ENCODE measurements at places on chromosomes 13 and 19. TPM values are rescaled to one million over a fixed set of nuclear protein-coding genes. Genes with fewer than 3 reads are reported as not detected.

DNA sequence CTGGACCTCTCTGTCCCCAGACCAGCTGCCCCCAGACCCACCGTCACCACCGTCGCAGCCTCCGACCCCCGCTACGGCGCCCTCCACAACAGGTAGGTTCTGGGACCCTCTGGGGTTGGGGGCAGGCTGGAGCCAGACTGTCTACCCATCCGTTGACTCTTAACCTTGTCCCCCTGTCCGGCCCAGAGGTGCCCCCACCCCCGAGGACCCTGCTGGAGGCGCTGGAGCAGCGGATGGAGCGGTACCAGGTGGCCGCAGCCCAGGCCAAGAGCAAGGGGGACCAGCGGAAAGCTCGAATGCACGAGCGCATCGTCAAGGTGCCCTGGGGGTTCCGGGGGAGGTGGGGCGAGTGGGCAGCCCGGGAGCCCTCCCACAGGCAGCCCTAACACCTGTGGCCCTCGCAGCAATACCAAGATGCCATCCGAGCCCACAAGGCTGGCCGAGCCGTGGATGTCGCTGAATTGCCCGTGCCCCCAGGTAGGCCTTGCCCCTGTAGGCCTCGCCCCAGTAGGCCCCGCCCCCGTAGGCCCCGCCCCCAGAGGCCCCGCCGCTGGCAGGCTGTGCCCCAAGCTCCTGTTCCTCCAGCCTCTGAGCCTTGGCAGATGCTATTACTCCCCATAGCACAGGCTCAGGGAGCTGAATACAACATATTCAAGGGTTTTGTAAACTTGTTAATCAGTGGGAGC, 12.9 kb downstream of the CC2D1A start:
- no peaks in the 10 kb centered on the region for H3K27me3 ChIP-seq
- H3K27ac ChIP-seq: no peak overlapping the region
- H3K4me3 ChIP-seq: no peak overlapping the region
- no peaks in the 10 kb centered on the region for H3K4me1 ChIP-seq
- DNase-seq: no peak
- peaks cover 53% of the 10 kb centered on the region for H3K36me3 ChIP-seq

GRCh38 chr13:64540468-64540867, 2689.7 kb downstream of the PCDH9 start:
- H3K4me3 ChIP-seq: no peak overlapping the region
- H3K4me1 ChIP-seq: no peaks in the 10 kb centered on the region
- no peak for DNase-seq
- no peaks in the 10 kb centered on the region for H3K27me3 ChIP-seq
- H3K27ac ChIP-seq: no peak overlapping the region
- H3K36me3 ChIP-seq: no peaks in the 10 kb centered on the region

DNA sequence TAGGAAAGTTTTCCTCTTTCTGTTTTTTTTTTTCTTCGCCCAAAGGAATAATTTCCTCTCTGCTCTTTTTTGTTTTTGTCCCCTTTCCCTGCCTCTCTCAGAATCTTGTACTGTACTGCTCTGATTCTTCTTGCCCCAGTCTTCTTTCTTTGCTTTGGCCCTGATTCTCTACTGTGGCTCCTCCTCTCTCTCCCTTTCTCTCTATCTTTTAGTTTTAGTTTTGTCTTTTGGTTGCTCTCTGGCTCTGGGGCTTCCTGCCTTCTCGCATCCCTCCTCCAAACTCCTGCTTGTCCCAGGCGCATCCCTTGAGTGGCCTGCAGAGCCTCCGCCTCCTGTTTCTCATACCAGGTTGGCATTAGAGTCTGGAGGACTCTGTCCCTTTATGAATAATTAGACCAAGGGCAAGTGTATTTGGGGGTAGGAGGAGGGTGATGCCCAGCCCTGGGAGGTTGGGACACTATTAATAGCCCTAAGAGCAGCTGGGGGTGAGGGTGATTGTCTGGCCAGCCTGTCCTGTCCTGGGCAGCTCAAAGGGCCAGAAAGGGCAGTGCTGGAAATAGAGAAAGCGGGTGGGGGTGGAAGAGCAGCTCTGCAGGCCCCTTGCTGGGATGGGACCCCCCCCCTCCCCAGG, 39.1 kb downstream of the LYL1 start:
- H3K27me3 ChIP-seq: peaks cover 28% of the 10 kb centered on the region
- H3K4me3 ChIP-seq: no peak overlapping the region
- no peak for DNase-seq
- H3K27ac ChIP-seq: no peak overlapping the region
- no peaks in the 10 kb centered on the region for H3K36me3 ChIP-seq

- H3K4me3 ChIP-seq: peak overlapping the region; percentile 60
- H3K27me3 ChIP-seq: peaks cover 52% of the 10 kb centered on the region
- DNase-seq: no peak
- H3K27ac ChIP-seq: peak overlapping the region; percentile 25
- peaks cover 5% of the 10 kb centered on the region for H3K4me1 ChIP-seq
- no peaks in the 10 kb centered on the region for H3K36me3 ChIP-seq
Measured at GRCh38 chr13:21059641-21060337, 1.6 kb downstream of the LATS2 start.

DNA sequence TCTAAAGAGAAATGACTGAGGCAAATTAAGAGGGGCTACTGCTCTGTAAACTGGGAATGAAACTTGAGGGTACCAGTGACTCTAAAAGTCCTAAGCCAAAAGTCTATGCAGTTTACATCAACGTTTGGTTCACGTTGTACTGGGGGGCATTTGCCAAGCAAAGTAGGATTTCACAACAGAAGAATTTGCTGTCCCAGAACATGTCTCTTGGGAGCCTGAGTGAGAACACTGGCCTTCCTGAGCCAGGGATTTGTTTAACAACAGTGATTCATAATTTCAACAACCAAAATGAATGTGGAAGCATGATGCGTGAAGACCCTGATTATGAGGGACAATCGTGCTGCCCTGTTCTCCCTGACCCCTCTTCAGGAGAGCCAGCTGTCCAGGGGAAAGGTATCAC, 178.0 kb downstream of the OXGR1 start:
- H3K27ac ChIP-seq: no peak overlapping the region
- H3K4me1 ChIP-seq: no peaks in the 10 kb centered on the region
- DNase-seq: no peak
- no peaks in the 10 kb centered on the region for H3K27me3 ChIP-seq
- H3K36me3 ChIP-seq: no peaks in the 10 kb centered on the region

DNA sequence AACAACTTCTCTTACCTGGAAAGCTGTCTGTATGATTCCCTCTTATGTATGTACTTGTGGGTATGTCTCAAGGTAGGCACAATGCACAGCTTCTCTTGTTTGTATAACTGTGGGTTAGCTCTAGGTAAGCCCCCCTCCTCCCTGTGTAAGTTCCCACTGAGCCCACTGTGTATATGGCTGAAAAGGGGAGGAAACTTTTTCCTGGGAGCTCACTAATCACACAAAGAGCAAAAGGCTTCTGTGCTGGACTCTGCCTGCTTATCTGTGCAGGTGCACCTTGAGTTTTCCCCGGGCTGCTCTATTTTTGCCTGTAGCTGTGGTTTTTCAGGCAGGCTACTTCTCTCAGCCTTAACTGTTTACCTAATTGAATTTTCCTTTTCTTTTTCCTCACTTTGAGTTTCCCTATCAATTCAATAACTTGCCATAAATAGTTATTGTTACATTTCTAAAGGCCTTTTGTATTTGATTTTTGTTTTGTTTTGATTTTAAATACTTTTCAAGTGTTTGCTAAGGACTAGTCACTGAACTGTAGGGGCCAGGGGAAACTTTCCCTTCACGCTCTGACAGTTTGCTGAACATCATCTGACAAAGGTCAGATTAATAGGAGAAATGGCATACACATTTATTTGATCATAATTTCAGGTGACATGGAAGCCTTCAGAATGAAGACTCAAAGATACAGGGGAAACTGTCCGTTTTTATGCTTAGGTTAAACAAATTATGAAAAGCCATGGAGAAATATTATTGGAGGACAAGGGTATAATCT, 423.5 kb upstream of the ATXN8OS start:
- H3K4me1 ChIP-seq: no peaks in the 10 kb centered on the region
- no peaks in the 10 kb centered on the region for H3K27me3 ChIP-seq
- H3K4me3 ChIP-seq: no peak overlapping the region
- H3K27ac ChIP-seq: no peak overlapping the region
- no peak for DNase-seq
- H3K36me3 ChIP-seq: no peaks in the 10 kb centered on the region

DNA sequence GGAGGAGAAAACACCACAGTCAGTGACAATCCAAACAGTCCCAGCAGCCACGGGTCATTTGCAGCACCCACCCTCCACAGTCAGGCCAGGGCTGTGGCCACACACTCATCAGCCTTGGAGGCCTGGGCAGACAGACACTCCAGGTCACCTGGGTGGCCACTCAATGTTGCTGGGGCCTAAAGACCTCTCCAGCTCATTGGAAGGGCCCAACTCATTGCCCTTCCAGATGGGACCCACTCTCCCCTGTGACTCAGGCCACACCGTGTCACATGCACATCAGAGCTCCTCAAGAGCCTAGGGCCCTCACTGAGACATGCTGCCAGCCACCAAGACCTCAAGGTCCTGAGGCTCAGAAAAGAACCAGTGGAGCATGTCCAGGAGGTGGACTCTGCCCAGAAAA, 22.4 kb downstream of the TUBA3C start:
- H3K4me1 ChIP-seq: no peaks in the 10 kb centered on the region
- no peak overlapping the region for H3K27ac ChIP-seq
- H3K36me3 ChIP-seq: no peaks in the 10 kb centered on the region
- H3K4me3 ChIP-seq: no peak overlapping the region
- H3K27me3 ChIP-seq: no peaks in the 10 kb centered on the region

DNA sequence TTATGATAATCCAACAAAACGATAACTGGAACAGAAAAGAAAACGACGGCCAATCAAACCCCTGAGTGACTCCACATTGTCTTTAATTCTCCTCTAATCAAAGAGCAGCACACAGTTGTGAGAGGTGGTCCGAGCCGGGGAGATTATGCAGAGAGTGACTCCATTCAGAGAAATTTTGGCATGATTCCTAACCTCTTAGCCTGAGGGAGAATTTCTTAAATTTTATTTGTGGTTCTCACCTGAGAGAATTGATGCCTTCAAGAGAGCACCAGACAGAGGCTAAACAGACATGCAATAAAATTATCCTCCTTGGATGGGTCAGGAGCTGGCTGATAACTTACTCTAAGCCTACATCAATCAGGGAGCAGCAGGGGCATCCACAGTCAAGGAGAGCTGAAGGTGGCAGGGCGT, 310.0 kb upstream of the KLF12 start:
- H3K4me1 ChIP-seq: no peaks in the 10 kb centered on the region
- H3K36me3 ChIP-seq: no peaks in the 10 kb centered on the region
- no peak for DNase-seq

The OVOL3 gene
- not detected for total RNA-seq

The ZSCAN4 gene
- total RNA-seq: not detected

The RNF17 gene
- not detected for total RNA-seq

The ATP8A2 gene
- total RNA-seq: 0.38 TPM

The SIGLEC5 gene
- not detected for total RNA-seq

The NEK3 gene
- total RNA-seq: 10.4 TPM
